Activated CD4-positive, CD25-positive, alpha-beta regulatory T cell treated with anti-CD3 and anti-CD28 coated beads, Interleukin-2, amount 50 U/mL, for 16 hours (primary cell): ENCODE measurements at places on chromosomes 7 and 10.

- DNase-seq: no peak
Observed at GRCh38 chr10:109665321-109665720, 258.0 kb downstream of the XPNPEP1 start.

- no peak for DNase-seq
Observed at GRCh38 chr10:33965795-33966581, 631.5 kb upstream of the NRP1 start.

- DNase-seq: no peak
Observed at GRCh38 chr7:54145716-54146115, 396.5 kb upstream of the VSTM2A start.

DNA sequence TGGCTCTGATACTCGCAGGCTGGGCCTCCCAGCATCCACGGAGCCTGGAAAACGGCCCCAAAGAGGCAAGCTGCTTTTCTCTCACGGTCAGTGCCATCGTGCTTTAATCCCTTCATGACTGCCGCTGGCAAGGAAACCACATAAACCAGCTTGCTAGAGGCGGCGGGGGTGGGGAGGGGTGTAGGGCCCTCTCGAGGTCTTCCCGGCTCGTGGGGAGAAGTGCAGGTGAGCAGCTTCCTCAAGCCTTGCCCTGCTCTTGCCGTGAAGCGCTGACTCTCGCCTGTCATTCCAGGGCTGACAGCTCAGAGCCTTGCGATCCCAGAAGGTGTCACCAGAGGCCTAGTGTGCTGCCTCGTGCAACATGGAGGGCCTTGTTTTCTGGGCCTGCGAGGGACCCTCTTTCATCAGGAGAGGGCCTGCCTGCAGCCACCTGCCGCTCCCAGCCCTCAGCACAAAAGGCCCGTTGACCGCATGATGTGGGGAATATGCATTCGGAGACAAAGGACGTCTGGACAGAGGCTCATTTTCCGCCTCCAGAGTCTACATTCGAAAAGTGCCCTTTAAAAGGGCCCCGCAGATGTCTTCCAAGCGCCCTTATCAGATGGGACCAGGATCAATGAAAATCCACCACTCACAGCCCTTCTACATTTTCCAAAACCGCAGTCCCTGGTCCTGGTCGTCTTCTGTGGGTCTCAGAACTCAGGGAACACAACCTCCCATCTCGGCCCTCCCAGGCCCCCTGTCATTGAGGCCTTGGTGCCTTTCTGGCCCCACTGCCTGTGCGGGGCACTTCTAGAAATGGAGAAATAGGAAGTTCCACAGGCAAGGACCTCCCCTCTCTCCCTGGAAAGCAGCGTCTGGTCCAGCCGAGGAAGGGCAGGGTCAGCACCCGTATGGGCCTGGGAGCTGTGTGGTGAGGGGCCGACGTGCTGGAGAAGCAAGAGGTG is 58.7 kb downstream of the ZRANB1 start:
- DNase-seq: no peak
